ENCODE measurements at places on chromosomes 16 and 17. TPM values are rescaled to one million over a fixed set of nuclear protein-coding genes. Genes with fewer than 3 reads are reported as not detected.

The HOXB5 gene
- total RNA-seq = not detected

The MYH1 gene
- total RNA-seq = not detected

The SLC16A6 gene
- total RNA-seq = 0.22 TPM

The ERN1 gene
- total RNA-seq = 7.6 TPM

GRCh38 chr16:66618588-66619375 lies 14.3 kb downstream of the CMTM3 start:
- DNase-seq = no peak

- DNase-seq = no peak
Observed at GRCh38 chr17:78460951-78461798, 82.7 kb downstream of the PGS1 start.

- no peak for DNase-seq
Observed at GRCh38 chr16:15052747-15053476, 3.0 kb downstream of the NTAN1 start.

DNA sequence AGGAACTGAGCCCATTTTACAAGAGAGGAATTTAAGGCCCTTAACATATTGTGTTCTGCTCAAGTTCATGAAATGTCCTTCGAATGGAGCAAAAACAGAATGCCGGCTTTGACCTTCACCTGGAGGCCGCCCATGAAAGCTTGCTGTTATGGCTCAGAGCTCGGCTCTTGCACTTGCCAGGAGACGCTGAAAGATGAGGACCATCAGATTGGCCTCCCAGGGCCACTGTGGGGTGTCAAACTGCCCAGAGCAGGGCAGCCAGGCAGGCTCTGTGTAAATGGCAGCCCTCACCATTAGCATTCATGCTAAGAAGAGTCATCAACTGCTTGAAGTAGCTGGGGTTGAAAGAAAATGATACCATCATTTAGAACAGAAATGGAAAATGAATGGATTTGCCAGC lies 39.3 kb downstream of the IL21R start:
- DNase-seq = no peak

DNA sequence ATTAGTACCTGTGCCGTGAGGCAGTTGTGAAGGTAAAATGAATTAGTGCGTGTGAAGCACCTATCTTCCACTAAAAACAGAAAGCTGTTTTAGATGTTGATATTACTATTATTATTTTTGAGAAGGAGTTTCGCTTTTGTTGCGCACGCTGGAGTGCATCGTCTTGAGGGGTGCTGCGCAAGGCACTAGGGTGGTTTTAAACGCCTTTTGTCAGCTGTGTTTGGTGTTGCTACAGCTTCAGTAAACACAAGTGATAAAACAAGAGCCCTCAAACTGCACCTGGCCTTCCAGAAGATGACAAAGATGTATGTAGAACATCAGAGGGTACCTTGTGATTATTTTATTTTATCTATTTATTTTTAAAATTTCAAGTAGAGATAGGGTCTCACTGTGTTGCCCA lies 38.2 kb downstream of the PLCG2 start:
- no peak for DNase-seq

- no peak for DNase-seq
Observed at GRCh38 chr16:59632276-59632855, 898.2 kb upstream of the GOT2 start.

- DNase-seq = no peak
Observed at GRCh38 chr16:67763066-67763465, 43.3 kb downstream of the RANBP10 start.

- no peak for DNase-seq
Observed at GRCh38 chr17:47760409-47761140, 27.5 kb downstream of the TBX21 start.

DNA sequence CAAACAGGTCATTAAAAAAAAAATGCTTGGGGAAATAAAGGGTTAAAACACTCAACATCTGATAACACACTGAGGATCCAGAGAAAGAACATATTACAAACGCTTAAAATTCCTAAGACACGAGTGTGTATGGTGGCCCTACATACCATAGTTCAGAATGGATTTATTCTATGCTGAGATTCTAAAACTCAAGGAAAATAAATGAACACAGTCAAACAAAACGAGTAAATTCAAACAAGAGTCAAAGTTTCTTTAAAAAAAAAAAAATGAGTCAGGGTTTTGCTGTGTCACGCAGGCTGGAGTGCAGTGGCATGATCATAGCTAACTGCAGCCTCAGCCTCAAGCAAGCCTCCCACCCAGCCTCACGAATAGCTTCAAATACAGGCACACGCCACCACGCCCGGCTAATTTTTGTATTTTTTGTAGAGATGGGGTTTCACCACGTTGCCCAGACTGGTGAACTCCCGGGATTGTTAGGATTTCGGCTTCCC lies 17.4 kb downstream of the CRK start:
- DNase-seq = no peak
